Amniotic epithelial cell (primary cell): ENCODE measurements at places on chromosomes 6 and 20.

DNA sequence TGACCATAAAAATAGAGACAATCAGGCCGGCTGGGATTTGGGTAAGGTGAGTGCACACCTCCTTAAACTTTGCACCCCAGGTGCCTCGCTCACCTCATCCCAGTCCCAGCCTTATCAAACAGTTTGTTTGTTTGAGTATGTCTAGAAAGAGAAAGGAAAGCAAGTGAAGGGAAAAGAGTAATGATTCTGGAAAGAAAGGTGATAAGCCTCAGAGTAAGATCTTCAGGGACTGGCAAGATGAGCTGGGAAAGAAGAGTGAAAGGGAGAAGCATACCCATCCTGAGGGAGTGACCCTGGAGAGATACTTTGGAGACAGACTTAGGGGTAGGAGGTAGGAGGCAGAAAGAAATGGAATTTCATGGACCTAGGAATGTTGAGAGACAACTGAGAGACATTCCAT is 1.7 kb downstream of the TAP2 start:
- no peak for DNase-seq

GRCh38 chr20:44614525-44614924 is 32.1 kb downstream of the PKIG start:
- no peak for DNase-seq

DNA sequence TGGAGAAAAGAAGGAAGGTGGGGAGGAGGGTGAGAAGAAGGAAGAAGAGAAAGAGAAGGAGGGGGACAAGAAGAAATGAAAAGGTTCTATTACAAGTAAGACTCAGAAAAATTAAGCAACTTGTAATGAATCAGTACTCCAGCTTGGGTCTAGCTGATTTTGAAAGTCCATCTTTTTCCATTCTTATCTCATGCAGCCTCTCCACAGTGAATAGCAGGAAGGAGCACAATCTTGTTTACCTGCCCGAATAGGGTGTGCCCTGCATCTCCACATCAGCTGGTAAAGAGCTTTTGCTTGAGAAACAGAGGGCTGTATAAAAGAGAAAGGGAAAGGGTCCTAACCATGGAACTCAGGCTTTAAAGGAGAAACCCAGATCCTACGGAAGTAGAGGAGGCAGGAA is 348.8 kb downstream of the TPBG start:
- DNase-seq: no peak

GRCh38 chr6:147095316-147095715 is 108.9 kb upstream of the STXBP5 start:
- no peak for DNase-seq

- DNase-seq: peak; percentile 52
These were observed 260.2 kb upstream of the IRAK1BP1 start for GRCh38 chr6:78607189-78607588.

GRCh38 chr6:42314571-42315258 is 97.1 kb upstream of the MRPS10 start:
- DNase-seq: no peak

DNA sequence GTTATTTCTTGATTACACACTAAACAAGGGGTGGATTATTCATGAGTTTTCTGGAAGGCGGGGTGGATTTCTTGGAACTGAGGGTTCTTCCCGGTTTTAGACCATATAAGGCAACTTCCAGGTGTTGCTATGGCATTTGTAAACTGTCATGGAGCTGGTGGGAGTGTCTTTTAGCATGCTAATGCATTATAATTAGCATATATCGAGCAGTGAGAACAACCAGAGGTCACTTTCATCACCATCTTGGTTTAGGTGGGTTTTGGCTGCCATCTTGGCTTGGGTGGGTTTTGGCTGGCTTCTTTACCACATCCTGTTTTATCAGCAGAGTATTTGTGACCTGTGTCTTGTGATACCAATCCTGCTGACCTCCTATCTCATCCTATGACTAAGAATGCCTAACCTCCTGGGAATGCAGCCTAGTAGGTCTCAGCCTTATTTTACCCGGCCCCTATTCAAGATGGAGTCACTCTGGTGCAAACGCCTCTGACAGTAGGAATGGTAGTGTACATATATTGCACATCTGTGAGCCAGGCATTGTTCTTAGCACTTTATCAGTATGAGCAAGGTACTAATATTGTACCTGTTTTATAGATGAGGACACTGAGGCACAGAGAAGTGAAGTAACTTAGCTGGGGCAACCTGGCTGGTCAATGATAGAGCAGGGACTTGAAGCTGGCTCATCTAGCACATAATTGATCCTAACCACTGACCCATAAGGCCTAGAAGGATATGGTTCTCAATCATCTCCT is 203.7 kb downstream of the NFATC2 start:
- DNase-seq: peak; percentile 89

DNA sequence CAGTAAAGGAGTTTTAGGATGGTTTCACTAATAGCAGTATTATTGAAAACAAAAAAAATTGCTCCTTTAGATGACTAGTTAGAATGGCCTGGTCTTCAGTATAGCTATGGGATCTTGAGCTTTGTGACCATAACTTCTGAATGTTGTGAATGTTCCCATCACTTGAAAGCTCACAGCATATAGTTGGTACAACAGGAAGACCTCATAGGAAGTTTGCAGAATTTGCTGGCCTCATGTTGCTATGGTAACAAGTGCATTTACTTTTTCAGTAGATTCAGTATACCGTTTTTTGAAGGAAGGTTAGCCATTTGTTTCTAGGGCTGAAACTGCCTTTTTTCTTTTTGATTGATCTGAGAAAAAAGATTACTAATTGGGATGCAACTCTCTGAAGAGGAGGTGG is 8.3 kb downstream of the PHF3 start:
- no peak for DNase-seq

GRCh38 chr6:93219447-93219846 is 199.9 kb downstream of the EPHA7 start:
- no peak for DNase-seq

GRCh38 chr20:21146215-21146614 is 20.3 kb downstream of the KIZ start:
- DNase-seq: no peak

DNA sequence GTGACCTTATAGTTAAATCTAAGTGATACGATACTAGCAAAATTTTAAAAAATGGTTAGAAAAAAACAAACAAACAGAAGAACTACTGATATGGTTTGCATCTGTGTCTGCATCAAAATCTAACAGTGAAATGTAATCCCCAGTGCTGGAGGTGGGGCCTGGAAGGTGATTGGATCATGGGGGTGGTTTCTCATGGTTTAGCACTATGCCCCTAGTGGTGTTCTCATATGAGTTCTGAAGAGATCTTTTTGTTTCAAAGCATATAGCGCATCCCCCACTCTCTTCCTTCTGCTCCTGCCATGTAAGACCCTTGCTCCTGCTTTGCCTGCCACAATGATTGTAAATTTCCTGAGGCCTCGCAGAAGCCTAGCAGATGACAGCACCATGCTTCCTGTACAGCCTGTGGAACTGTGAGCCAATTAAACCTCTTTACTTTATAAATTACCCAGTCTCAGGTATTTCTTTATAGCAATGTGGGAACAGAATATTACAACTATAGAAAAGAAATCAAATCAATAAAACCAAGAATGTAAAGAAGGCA is 5.4 kb downstream of the FBXL4 start:
- no peak for DNase-seq

- DNase-seq: no peak
These were observed 96.7 kb upstream of the MC3R start for GRCh38 chr20:56151834-56152233.

- no peak for DNase-seq
These were observed 160.1 kb downstream of the SCP2D1 start for GRCh38 chr20:18973529-18974173.

- no peak for DNase-seq
These were observed 27.7 kb downstream of the ME1 start for GRCh38 chr6:83403191-83403590.

GRCh38 chr20:9495701-9496100 is 18.7 kb upstream of the LAMP5 start:
- DNase-seq: no peak

DNA sequence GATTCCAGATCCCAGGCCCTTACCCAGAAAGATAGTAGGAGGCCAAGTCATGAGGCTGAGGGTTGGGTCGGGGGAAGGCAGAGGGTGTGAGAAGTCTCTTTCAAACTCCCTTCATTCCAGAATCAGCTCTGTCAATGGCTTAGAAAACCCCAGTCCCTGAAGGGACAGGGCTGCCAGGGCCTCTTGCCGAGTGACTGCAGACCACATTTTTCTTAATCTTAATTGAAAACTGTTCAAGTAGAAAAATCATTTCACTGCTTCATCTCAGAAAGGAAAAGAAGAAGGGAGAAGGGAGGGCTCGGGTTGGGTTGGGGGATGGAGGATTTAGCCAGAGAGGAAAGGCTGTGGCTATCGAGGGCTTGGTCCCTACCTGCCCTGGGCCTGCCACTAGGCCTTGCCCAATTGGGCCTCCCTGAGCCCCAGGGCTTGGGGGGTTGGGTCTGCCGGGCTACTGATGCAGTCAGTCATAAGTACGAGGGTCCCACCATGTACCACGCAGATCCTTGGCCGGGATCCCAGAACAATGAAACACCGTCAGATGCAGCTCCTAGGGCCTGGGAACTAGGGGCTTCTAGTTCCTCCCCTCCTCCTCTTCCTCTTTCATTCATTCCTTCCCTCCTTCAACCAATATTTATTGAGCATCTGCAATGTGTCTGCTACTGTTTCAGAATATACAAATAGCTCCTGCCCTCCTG is 44.0 kb upstream of the CTNNBL1 start:
- DNase-seq: no peak
